KG1 (cell line): ENCODE measurements at places on chromosomes 5 and 9.

DNA sequence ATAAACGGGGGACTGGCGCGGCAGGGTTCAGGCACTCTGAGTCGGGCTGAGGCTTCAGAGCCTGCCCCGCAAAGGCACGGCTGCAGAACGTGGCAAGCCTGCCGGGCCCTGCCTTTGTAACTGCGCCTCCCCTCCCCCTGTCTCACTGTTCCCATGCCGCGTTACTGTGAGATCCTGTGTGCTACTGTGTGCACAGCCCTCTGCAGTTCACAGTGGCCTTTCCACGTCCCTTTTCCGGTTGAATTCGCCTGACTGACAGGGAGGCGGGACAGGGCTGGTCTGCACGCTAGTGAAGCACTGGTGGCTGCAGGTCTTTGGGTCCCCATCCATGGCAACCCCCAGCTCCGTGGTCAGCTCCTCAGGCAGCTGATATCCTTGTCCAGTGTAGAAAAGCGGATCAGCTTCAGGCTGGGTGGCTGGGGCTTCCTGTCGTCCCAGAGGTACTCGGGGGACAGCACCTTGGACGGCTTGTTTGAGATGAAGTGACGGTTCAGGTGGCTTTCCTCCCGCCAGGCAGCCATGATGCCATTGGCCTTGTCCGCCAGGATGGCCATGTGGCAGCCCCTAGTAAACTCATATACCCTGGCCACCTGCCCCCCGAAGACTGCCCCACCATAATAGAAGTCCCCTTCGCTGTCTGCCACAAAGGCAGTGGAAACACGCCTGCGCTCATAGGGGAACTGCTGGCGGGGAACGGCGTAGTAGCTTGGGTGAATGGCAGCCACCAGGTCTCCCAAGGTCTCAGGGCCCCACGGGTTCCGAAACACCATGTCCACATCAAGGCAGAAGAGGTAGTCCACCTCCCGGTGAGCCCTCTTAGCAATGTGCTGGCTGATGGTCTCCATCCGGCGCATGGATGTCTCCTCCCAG, 10.3 kb downstream of the GBGT1 start:
- no peak for DNase-seq

DNA sequence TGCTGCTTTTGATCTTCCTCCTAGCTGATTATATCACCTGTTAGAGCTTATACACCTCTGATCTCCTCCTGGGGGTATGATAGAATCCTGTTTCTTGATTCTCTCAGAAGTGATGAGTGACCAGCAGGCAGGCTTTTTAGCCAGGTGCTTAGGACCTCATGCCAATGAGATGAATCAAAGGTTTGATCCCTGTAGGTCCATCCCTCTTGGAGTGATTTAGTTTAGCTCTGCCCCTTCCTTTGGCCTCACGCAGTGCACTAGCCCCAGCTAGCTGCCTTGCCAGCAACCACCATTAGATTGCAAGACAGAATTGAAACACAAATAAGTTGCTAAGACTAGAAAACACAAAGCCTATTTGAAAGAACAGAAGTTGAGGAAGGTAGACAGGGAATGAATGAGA, 84.4 kb downstream of the ZSWIM6 start:
- no peak for DNase-seq

GRCh38 chr9:4382722-4383317, 83.0 kb upstream of the GLIS3 start:
- DNase-seq: no peak

GRCh38 chr9:14212697-14213420, 101.1 kb downstream of the NFIB start:
- DNase-seq: no peak

DNA sequence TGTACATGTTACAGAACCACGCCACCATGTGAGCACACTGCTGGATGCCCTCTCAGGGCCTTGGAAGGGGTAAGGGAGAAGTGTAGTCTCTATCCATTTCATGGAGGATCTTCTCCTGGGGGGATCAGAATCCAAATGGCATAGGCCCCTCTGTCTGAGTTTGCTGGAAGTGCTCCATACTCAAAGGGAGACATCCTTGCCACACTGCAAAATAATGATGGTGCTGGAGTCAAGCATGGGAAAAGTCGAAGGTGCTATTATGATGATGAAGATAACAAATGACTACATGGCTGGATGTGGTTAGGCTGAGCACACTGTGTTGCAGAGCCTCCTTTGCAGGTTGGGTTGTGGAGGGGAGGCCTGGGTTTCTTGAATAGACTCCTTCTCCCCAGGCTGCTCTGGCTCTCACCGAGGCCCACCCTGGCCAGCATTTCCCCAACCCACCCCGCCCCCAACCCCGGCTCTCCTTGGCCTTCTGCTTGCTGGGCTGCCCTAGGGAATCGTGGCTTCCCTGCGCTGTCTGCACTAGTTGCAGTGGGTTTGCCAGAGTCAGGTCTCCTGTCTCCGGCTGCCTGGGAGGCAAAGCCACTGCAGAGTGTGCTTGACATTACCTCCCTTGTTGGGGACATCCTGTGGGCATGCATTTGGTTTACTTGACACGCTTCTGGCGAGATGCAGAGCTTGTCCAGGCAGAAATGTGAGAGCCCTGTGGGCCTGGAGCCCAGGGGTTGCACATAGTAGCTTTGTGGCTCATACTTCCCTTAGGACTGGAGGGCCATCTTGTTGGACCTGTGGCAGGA, 3.0 kb downstream of the MVB12B start:
- no peak for DNase-seq

GRCh38 chr9:126688617-126689016, 74.9 kb downstream of the LMX1B start:
- DNase-seq: no peak

- DNase-seq: no peak
Measured at GRCh38 chr5:103298117-103298516, 39.6 kb downstream of the MACIR start.

GRCh38 chr5:98050583-98050982, 722.9 kb upstream of the RGMB start:
- DNase-seq: no peak

GRCh38 chr5:152290181-152290580, 114.9 kb downstream of the NMUR2 start:
- DNase-seq: no peak

- DNase-seq: no peak
Measured at GRCh38 chr9:89256642-89257041, 54.4 kb upstream of the CKS2 start.

- no peak for DNase-seq
Measured at GRCh38 chr9:103277240-103277639, 282.1 kb downstream of the CYLC2 start.

DNA sequence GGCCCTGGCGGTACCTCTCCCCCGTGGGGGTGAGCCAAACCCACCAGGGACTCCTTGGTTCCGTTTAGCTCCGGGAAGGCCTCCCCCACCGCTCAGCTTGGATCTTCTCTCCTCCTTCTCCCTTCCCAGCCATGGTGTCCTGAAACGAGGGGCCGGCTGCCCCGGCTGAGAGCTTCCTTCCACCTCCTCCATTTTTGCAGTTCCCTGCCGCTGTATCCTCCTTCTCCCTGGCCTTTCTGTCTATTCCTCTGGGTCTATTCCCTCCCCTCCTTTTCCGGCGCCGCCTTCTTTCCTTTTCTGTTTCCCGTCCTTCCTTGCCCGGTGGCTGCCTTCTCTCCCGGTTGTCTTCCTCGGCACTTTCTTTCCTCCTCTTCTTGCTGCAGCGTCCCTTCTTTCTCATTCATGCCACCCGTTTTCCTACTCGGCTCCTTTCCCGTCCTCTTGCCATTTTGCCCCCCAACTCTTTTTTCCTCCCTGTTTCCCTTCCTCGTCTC, 110.4 kb downstream of the LIFR start:
- no peak for DNase-seq

DNA sequence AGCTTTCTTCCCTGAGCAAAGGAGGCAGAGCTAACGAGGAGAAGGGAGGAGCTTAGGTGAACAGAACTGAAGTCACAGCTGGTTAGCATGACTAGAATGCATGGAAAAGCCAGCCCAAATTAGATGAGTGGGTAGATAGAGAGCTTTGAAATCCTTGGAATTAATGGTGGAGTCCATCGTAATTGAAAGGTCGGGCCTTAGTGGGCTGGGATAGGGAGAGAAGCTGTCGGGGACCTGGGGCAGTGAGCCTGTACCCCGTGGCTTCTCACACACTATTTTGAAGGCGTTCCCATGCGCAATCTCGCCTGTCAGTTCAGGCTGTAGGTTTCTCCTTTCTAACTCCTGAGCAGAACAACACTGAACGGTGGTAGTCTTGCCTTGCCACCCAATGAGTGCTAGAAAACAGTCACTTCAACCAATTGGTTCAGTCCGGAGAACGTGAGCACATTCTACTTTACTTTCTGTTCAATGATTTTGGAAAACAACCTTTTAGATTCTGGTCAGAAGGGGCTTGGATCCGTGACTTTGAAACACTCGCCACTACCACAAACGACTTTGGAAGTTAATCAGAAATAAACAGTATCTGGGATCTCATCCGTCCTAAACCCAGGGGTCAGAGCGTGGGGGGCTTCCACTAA, 655 bp upstream of the RAI14 start:
- peak; percentile 4 for DNase-seq

GRCh38 chr5:35810601-35811000, 46.1 kb upstream of the IL7R start:
- no peak for DNase-seq

DNA sequence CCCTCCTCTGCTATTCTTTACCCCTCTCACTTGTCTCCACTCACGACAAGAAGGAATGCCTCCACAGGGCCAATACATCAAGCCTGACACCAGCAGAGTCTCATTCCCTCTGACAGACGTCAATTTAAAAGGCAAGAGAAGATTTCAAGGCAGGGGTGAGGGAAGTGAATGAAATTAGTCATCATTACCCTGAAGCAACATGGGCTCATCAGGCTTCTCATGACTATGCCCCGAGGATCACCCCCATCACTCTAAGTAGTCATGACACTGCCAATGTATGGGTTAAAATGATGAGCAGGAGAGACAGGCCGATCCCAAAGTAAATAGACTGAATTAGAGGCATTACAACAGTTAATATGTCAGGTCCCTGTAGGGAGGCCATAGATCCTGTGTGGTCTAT, 504.4 kb downstream of the TLE4 start:
- DNase-seq: no peak

- DNase-seq: no peak
Measured at GRCh38 chr9:70060148-70060882, 16.7 kb downstream of the MAMDC2 start.

DNA sequence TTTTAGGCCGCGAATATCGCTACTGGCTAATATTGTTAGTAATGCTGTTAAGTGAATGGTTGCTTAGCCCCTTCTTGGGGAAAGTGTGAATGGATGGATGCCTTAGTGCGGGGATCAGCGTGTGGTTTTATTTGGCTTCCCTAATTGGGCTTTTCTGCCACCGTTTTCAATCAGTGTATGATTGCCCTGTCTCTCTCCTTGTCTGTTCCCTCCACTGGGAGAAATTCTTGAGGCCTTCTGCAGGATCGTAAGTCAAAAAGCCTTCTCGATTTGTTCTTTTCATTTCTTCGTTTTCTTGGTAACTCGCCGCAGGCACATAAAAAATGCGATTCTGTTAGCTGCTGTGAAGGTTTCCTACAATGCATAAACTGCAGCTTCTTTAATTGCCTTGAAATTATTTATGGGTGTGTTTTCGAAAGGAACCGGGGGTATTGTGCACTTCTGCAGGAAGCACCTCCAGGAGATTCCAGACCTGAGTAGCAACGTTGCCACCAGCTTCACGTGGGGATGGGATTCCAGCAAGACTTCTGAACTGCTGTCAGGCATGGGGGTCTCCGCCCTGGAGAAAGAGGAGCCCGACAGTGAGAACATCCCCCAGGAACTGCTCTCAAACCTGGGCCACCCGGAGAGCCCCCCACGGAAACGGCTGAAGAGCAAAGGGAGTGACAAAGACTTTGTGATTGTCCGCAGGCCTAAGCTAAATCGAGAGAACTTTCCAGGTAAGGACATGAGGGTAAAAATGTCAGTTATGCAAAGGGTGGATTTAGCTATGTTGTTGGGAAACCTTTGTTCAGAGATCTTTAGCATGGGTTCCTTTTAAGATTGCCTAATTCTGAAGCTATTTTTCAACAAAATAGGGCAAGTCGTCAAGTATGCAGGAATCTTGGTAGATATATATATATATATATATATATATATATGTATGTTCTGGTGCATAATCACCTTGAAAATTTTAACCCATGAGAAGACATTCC, 700 bp downstream of the SKP2 start:
- DNase-seq: no peak

- DNase-seq: no peak
Measured at GRCh38 chr5:9431496-9432258, 114.2 kb downstream of the SEMA5A start.

DNA sequence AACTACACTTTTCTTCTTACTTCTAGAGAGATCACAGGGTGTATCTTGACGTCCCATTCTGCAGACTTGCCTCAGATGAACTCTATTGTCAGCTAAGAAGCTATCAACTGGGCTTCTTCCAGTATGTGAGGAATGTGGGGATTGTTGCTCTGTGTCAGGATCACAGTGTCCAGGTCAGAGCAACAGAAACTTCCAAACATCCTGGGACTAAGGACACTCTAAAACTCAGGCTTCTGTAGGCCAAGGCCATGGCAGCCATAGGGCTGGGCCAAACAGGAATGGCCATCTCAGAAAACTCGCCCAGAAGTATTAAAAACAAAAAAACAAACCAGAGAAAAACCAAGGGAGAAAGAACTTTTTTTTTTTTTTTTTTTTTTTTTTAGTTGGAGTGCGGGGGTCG, 210.0 kb upstream of the CLINT1 start:
- DNase-seq: no peak

- no peak for DNase-seq
Measured at GRCh38 chr5:30661730-30662129, 531.8 kb upstream of the CDH6 start.

DNA sequence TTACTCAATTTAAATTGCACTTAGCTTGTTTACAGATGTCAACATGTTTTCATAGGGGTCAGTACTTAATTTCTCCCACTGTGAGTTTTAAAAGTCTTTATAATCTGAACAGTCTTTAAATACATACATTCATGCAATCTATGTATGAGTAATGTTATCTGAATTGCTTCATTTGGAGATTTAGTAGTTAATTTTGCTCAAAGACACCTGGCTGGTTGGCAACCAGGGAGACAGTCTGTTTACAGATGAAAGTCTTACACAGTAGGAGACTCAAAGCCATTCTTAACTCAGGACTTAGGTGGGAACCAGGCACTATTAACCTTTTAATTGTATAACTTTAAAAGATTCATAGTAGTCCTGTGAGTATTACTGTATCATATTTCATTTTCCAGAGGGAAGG, 29.3 kb downstream of the DAB2 start:
- DNase-seq: no peak

GRCh38 chr9:33649463-33649862, 125.4 kb downstream of the ANKRD18B start:
- DNase-seq: no peak

GRCh38 chr9:21251190-21251589, 11.4 kb upstream of the IFNA14 start:
- DNase-seq: no peak

- no peak for DNase-seq
Measured at GRCh38 chr5:136738829-136739228, 373.5 kb upstream of the TRPC7 start.

GRCh38 chr9:127598839-127599549, 13.1 kb upstream of the STXBP1 start:
- DNase-seq: no peak
